ENCODE measurements at places on chromosomes 1 and 21.

- DNase-seq: peak; percentile 90
These were observed 7.8 kb downstream of the C1orf162 start for GRCh38 chr1:111481387-111482221.

DNA sequence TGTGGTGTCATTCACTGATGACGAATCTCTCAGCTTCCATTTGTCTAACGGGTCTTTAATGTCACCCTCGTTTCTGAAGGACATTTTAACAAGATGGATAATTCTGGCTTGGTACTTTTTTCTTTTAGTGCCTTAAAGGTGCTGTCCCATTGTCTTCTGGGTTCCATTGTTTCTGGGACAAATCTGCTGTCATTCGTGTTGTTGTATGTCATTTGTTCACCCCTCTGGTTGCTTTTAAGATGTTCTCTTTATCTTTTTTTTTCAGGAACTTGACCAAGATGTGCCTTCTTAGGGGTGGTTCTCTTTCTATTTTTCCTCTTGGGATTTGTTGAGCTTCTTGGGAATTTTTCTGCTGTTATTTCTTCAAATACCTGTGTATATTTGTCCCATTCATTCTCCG lies 14.0 kb upstream of the MMEL1 start:
- DNase-seq: no peak

GRCh38 chr1:234500269-234500668 lies 21.3 kb upstream of the TARBP1 start:
- no peak for DNase-seq

DNA sequence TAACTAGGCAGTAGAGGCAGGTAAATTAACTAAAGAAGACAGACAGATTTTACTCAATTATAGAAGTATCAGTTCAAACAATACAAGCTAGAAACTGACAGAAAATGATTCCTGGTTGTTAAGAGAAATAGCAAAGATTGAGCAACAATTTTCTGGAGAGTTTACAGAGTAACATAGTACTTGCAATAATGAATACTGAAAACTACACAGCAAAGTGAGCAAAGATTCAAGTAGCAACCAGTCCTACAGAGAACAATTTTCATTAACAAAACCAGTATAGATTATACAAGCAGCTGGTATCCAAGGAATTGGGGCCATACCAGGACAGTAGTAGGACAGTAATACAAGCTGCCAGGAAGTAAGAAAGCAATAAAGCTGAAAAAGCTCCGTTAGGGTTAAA lies 37.6 kb downstream of the EYA3 start:
- DNase-seq: no peak

DNA sequence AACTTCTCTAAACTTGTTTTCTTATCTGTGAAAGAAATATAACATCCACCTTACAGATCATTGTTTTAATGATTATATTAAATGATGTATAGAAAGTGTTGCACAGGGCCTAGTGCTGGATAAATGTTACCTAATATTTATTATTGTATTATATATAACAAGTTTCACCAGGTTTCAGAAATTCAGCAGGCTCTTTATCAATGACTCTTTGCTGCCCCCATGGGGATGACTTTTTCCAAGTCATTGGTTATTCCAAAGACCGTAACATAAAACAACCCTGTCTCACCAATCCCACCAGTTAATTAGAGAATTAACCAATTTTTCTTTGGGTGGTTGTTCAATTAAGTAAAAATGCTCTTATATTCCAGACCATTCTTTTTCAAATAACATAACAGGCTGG lies 7.3 kb upstream of the DEDD start:
- no peak for DNase-seq

DNA sequence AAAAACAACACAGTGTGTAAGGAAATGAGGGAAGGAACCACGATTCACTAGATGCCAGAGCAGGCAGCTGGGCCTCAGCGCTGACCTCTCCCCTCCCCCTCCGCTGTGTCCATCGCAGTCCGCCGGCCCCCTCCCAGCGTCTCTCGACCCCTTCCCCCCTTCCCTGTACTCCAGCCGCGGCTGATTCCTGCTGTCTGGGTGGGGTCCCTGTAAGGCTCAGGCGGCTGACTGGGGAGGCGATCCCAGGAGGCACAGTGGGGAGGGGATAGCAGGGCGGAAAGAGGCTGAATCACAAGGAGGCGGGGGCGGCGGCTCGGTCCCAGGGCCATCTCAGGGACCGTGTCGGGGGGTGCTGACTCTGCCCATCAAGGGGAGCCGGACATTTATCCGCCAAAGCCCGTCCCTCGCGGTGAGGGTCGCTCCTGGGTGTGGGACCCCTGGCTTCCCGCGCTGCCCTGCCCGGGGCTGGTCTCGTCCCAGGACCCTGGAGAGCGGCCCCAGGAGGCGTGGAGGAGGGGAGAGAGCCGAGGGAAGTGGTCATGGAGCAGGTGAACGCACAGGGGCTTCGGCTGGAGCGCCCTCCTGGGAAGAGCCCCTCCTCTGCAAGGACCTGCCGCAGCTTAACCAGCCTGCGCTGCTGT lies 241.9 kb downstream of the PTPRU start:
- no peak for DNase-seq

GRCh38 chr21:45792682-45793383 lies 149.3 kb downstream of the PCBP3 start:
- DNase-seq: no peak

DNA sequence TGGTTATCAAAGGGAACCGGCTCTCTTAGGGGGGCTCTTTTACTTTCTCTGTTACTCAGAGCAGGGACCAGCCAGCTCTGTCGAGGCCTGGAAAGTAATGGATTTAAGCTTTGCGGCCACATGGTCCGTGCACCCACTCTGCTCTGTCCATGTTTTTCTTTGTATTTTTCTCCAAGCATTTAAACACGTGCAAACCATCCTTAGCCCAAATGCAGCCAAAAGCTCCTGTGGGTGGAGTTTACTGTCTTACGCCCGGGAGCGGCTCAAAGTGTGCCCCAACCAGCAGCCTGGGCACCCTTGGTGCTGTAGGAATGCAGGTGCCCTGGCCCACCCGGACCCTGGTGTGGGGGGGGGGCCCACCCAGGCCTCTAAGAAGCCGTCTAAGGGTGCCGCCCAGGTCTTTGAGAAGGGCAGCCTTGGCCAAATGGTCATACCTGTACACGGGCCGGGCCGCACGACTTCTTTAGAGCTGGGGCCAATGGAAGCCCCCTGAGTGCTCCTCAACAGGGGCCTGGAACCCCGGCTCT lies 29.2 kb upstream of the POFUT2 start:
- DNase-seq: no peak

All from upper lobe of right lung (tissue), 1 donor.